Neural progenitor cell (in vitro differentiated cells): ENCODE measurements at places on chromosomes 1 and 21. TPM values are rescaled to one million over a fixed set of nuclear protein-coding genes. Genes with fewer than 3 reads are reported as not detected.

The ADORA3 gene
- total RNA-seq, result not detected in 2 replicates

The OR2T2 gene
- total RNA-seq, result not detected in 2 replicates

The TCHHL1 gene
- total RNA-seq, result not detected in 2 replicates

DNA sequence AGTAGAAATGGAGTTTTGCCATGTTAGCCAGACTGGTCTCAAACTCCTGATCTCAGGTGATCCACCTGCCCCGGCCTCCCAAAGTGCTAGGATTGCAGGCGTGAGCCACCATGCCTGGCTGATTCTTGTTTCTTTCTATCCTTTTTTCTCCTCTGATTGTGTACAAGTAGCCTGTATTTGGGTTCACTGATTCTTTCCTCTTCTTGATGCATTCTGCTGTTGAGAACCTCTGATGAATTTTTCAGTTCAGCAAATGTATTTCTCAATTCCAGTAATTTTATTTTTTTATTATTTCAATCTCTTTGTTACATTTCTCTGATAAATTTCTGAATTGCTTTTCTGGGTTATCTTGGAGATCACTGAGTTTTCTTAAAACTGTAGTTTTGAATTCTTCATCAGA, 58.8 kb downstream of the AXDND1 start:
- H3K4me1 ChIP-seq, result no peaks in the 10 kb centered on the region
- no peaks in the 10 kb centered on the region for H3K27me3 ChIP-seq
- H3K36me3 ChIP-seq, result peaks cover 3% of the 10 kb centered on the region
- H3K4me3 ChIP-seq, result no peak overlapping the region
- no peak for DNase-seq
- H3K27ac ChIP-seq, result no peak overlapping the region

The LCE1F gene
- not detected in 2 replicates for total RNA-seq
